ENCODE measurements at places on chromosomes 2 and 18. TPM values are rescaled to one million over a fixed set of nuclear protein-coding genes. Genes with fewer than 3 reads are reported as not detected.

- DNase-seq, result no peak
Measured at GRCh38 chr18:68568364-68569155, 146.3 kb downstream of the TMX3 start.

GRCh38 chr18:76621226-76621625 lies 126.2 kb upstream of the ZNF516 start:
- DNase-seq, result no peak

GRCh38 chr18:33034212-33034611 lies 261.4 kb upstream of the KLHL14 start:
- no peak for DNase-seq

DNA sequence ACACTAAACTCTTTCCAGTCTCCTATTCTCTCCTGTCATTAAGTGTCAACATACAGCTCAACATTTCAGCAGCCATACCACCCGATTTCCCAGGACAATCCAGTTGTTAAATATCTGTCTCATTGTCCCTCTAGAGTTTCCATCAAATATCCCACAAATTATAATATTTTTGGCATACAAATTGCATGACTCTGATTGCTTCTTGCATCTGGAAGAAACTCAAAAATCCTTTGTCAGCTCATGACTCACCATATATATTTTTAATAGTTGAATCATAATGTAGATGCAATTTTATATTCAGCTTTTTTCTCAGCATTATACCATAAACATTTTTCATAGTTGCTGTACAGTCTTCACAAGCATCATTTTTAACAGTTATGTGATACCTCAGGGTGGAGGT lies 7.2 kb downstream of the SLC30A3 start:
- DNase-seq, result no peak

DNA sequence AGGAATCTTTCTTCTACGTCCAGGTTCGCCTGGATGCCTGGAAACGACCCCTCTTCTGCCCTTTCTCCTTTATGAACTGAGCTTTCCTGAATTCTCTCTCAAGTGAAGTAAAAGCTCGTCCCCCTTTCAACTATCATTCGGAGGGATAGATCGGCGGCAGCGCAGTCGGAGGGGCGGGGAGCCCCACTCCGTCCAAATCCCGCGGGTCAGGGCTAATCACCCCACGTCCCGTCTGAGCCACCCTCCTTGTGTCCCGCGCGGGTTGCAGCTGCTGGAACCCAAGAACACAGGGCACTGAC lies 367 bp downstream of the FBXO48 start:
- peak; percentile 19 for DNase-seq

- DNase-seq, result no peak
Measured at GRCh38 chr2:246489-247144, 17.2 kb downstream of the SH3YL1 start.

GRCh38 chr2:86357392-86357963 lies 20.1 kb upstream of the REEP1 start:
- no peak for DNase-seq

DNA sequence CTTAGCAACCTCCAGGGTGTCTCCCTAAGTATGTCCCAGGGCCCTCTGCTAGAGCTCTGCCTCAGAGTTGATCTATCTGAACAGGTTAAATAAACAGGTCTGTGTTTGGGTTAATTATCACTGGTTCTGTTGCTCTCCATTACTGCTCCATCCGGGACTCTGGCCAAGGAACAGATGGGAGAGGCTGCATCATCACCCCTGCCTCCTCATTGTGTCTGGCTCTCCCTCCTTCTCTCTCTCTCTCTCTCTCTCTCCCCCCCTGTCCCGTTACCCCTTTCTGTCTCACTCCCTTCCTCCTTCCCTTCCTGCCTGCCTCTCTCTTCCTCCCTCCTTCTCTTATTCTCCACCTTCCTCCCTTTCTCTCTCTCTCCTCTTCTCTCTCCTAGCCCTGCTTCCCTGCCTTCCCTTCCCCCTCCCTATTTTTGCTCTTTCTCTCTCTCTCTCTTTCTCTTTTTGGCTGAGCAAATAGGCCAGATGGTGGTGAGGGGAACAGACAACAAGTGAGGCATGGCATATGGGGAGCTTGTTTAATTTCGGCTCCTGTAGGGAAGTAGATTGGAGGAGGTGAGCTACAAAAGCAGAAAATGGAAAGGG lies 62.1 kb downstream of the SETBP1 start:
- DNase-seq, result peak; percentile 80

DNA sequence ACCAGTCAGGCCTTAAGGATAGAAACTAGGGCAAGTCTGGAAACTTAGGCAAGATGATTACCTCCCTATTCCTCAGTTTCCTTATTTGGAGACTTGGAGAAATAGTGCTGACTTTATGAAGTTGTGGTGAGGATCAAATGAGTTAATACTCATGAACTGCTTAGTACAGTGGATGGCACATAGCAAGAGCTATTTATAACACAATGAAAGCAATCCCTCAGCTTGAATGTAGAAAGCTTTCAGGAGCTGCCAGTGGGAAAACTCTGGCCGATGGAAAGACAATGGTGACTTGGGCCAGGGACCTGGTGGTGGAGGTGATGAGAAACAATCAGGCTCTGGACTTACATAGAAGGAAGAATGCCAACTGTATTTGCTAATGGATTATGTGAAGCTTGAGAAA lies 269.4 kb upstream of the THUMPD2 start:
- no peak for DNase-seq

GRCh38 chr2:218152172-218152571 lies 14.6 kb downstream of the CXCR1 start:
- DNase-seq, result no peak

- DNase-seq, result no peak
Measured at GRCh38 chr2:66370824-66371223, 64.1 kb upstream of the MEIS1 start.

- peak; percentile 86 for DNase-seq
Measured at GRCh38 chr2:234963773-234964615, 12.2 kb downstream of the SH3BP4 start.

GRCh38 chr18:11857177-11857887 lies 6.1 kb downstream of the CHMP1B start:
- no peak for DNase-seq

The PPP1R1C gene
- polyA plus RNA-seq, result 2.6 TPM

The MEIS1 gene
- polyA plus RNA-seq, result 178 TPM

The MREG gene
- polyA plus RNA-seq, result 14.7 TPM

The OSR1 gene
- polyA plus RNA-seq, result 38.2 TPM

The ARHGEF33 gene
- polyA plus RNA-seq, result 3.1 TPM

The RFX8 gene
- 0.94 TPM for polyA plus RNA-seq

Measured in right lung (tissue), 10 donors.